Natural killer cell (primary cell): ENCODE measurements at places on chromosomes 5 and 9. TPM values are rescaled to one million over a fixed set of nuclear protein-coding genes. Genes with fewer than 3 reads are reported as not detected.

ZNF300 gene
- total RNA-seq = 5.8 TPM

ADGRV1 gene
- 0.50 TPM for total RNA-seq

LCNL1 gene
- 8.2 TPM for total RNA-seq

TOR2A gene
- total RNA-seq = 23.7 TPM

POU5F2 gene
- 6.3 TPM for total RNA-seq

GRXCR2 gene
- not detected for total RNA-seq

GRCh38 chr9:36306471-36307306 is 48.4 kb upstream of the GNE start:
- DNase-seq = no peak

GRCh38 chr9:72902268-72902667 is 50.6 kb downstream of the ALDH1A1 start:
- DNase-seq = no peak

- no peak for DNase-seq
These were observed 2.7 kb downstream of the OR2V2 start for GRCh38 chr5:181149806-181150733.

- DNase-seq = no peak
These were observed 148.0 kb downstream of the BRINP1 start for GRCh38 chr9:119221276-119221675.

DNA sequence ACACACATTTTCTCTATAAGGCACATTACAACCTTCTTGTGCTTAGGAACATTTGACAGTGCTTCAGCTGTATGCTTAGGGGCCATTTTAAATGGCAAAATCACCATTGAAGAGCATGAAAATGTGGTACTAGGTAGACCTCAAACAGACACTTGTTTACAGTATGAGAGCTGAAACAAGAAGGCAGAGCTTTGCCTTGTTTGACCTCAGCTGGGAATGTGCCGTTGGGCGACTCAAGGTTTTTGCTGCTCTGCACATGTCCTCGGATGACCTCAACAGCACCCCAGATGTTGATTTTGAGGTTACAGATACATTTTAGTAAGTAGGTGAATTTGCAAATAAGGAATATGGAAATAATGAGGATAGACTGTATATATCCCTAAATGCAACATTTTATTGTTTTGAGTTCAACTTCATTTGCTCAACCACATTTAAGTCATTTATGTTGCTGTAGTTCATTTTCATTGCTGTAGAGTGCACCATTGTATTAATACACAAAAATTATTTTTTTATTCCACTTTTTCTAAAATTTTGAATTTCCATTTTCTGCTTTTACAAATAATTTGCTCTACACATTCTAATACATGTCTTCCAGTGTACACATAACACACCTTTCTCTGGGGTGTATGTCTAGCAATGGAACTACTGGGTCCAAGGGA is 206.8 kb downstream of the NR3C1 start:
- no peak for DNase-seq

DNA sequence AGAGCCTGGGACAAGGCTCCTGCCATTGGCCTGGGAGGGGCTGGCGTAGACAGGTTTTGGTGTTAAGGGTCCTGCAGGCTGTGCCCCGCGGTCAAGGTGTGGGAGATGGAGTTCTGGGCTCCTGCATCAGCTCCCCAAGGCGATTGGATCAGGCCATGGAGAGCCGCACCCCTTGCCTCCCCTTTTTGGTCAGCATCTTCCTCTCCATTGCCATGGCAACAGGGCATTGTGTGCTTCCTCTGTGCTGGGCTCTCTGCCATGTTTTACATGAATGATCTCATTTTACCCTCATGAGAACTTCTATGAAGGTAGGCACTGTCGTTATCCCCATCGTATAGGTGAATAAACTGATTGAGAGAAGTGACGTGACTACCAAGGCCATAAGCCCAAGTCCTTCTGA is 344.3 kb upstream of the CLINT1 start:
- DNase-seq = no peak

- no peak for DNase-seq
These were observed 267.3 kb downstream of the EFNA5 start for GRCh38 chr5:107403228-107403953.

- DNase-seq = no peak
These were observed 91.1 kb downstream of the CEMIP2 start for GRCh38 chr9:71677209-71677608.

DNA sequence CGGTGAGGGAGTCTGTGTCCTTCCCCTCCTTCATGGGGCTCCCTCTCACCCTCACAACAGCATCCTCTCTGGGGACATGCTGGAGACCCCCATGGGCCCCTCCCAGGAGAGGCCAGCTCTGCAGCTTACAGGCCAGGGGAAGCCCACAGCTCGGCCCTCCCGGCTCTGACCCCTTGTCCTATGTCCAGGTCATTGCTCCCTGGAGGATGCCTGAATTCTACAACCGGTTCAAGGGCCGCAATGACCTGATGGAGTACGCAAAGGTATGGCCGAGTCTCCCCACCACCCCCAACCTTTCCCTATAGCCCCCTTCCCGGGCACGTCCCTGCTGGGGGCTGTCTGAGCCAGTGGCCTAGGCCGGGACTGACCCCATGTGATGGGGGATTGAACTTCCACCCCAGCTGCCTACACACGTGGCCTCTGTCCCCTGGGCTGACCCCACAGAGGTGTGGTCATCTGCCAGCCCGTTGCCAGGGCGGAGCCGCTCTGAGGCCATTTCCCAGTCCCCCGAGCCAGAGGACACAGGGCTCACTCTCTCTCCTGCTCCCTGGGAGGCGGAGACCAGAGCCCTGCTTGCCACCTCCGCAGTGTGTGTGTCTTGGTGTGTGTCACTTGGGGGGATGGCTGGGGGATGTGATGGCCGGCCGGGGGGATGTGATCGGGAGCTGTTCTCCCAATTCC is 21.9 kb downstream of the ASS1 start:
- no peak for DNase-seq

DNA sequence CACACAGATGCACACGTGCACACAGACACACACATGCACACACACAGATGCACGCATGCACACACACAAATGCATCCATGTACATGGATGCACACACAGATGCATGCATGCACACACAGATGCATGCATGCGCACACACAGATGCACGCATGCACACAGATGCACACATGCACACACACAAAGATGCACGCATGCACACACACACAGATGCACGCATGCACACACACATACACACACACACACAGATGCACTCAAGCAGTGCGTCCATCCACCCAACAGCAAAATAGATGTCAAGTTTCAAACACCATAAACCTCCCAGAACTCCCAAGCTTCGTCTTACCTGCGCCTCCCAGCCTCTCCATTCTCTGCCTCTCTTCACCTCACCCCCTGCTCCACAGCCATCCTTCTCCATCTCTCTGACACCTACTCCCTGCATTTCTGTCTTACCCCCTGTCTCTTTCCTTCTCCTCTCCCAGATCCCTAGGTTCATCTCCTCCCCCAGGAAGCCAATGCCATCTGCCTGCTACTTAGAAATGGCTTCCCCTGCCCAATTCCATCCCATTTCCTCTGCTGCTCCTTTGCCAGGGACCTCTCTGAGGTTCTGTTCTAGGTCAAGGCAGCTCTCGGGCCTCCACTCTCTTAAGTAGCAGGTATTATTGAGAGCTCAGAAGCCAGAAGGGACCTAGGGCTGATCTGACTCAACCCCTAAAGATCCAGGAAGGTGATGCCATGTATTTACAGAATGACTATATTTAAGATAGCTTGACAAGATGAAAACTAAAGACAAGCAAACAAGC is 297.2 kb downstream of the MED10 start:
- DNase-seq = no peak

DNA sequence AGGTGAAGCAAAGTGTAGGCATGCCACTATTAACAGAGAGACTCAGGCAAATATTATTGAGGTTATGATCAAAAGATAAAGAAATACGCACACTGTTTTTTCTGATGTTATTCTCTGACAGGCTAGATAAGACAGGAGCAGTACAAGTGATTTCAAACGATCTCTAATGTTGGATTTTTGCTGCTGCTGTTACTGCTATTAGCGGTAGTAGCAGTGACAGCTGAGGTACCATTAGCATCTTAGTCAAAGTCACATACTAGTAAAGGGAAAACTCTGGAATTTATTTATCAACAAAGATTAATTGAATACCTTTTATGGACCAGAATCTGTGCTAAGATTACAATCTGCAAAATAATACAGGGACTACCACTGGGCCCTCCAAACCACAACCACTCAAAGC is 362.4 kb upstream of the CDH6 start:
- DNase-seq = no peak
